ENCODE measurements at places on chromosomes 1 and 21. TPM values are rescaled to one million over a fixed set of nuclear protein-coding genes. Genes with fewer than 3 reads are reported as not detected.
A peak's percentile ranks its signal among the peaks of the same experiment; 100 is the strongest.

GRCh38 chr21:45542242-45542666 lies at the start of gene SLC19A1:
Gene SLC19A1, minus strand, starts transcription at chr21:45542440. Its CDS starts 4,481 bp downstream, at chr21:45537959.
- peak; percentile 92 for DNase-seq

GRCh38 chr1:236083650-236084385 lies 18.9 kb upstream of the NID1 start:
- no peak for DNase-seq

GRCh38 chr1:53763461-53763860 lies 24.5 kb upstream of the GLIS1 start:
- DNase-seq = no peak

DNA sequence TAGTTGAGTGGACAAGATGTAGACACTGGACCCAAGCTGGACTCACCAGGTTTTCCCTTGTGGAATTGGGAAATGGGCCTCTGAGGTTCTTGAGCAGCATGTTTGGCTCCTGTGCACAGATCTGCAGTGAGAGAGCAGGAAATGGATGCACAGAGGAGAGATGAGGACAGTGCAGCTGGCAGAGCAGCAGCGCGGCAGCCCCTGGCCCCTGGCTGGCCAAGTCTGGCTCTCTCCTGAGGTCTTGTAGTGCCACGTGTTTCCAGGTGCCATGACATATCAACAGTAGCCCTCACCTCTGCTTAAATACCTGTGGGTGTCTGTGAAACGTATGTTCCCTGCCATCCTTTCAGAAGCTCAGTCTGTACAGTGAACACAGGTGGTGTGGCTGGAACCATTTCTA lies 19.2 kb upstream of the BCL10 start:
- DNase-seq = no peak

- DNase-seq = no peak
Observed at GRCh38 chr1:115325874-115326273, 12.2 kb downstream of the NGF start.

- DNase-seq = no peak
Observed at GRCh38 chr1:246805135-246805716, 81.0 kb downstream of the SCCPDH start.

DNA sequence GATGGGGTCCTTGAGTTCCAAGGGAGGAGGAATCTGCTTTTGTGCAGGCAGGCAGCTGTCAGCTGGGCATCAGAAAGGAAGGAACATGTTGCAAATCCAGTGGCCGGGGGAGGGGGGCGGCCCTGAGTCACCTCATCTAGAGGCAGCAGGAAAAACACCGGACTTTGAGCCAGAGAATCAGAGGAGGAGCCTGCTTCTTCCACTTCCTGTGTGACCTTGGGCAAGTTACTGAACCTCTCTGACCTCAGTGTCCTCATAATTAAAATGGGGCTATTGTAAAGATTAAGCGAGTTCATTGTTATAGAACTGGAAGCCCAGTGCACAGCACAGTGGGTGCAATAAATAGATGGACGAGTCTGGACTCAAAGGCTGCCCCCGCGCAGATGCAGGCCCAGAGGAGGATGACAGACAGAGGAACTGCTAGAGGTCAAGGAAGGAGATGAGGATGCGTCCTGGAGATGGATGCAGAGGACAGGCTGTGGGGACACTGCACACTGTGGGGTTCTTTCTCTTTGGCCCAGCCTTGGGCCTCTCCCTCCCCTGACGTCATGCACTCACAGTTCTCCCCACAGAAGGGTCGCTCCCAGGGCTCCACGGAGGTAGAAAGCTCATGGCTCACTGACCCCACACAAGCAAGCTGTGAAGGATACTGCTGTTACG lies 714.3 kb downstream of the MATN1 start:
- no peak for DNase-seq

- no peak for DNase-seq
Observed at GRCh38 chr1:45930258-45931150, 127.1 kb downstream of the MAST2 start.

VWA5B1 gene
- total RNA-seq = not detected

CD48 gene
- 5.6 TPM for total RNA-seq

UBL4B gene
- total RNA-seq = 0.19 TPM

PLEKHO1 gene
- total RNA-seq = 55.6 TPM

Data from posterior vena cava (tissue), 2 donors.